ENCODE measurements at places on chromosomes 7 and 10.

GRCh38 chr7:69403169-69403568 is 195.1 kb upstream of the AUTS2 start:
- no peak for DNase-seq

DNA sequence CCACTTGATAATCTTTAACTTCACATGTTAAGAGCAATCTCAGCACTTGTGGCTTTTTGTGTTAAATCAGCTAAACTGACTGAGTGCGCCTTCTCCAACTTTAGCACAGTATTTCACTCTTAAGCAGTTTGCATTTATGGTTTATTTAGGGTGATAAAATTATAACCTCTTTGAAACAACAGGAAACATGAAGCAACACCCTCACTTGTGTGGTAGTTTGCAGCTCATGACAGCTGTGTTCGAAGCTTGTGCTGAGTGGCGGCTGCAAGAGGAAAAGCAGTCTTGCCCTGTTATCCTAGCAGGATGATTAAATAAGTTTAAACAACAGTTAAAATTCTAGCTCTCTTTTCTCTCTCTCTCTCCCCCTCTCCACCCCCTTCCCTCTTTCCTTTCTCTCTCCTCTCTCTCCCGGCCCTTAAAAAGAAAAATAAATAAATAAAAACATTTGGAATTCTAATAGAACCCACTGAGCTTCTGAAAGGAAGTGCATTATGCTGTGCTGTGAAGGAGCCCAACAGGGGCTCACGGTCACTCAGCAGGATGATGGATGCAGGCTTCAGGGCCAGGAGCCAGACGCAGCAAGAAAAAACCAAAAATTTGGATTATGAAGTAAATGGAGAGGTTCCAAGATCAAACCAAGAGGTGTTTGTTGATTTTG is 25.2 kb downstream of the OGDH start:
- DNase-seq = no peak

DNA sequence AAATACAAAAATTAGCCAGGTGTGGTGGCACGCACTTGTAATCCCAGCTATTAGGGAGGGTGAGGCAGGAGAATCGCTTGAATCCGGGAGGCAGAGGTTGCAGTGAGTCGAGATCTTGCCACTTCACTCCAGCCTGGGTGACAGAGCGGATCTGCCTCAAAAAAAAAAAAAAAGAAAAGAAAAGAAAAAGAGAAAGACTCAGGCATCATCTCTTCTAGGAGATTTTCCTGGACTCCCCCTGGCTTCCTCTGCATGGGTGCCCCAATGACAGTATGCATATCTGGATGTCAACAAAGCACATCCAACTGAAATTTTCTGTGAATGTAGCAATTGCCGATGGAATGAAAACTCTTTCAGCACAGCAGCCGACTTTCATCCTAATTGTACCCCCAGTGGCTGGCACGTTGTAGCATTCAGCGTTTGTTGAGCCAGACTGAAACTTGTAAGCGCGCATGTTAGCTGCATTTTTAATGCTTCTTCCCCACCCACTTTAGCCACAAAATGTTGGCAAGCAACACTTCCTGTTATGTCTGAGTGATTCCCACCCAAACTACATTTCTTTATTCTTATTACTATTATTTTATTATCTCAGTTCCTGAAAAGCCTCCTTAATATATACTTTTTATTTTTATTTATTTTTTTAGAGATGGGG is 70.2 kb downstream of the PRTFDC1 start:
- no peak for DNase-seq

DNA sequence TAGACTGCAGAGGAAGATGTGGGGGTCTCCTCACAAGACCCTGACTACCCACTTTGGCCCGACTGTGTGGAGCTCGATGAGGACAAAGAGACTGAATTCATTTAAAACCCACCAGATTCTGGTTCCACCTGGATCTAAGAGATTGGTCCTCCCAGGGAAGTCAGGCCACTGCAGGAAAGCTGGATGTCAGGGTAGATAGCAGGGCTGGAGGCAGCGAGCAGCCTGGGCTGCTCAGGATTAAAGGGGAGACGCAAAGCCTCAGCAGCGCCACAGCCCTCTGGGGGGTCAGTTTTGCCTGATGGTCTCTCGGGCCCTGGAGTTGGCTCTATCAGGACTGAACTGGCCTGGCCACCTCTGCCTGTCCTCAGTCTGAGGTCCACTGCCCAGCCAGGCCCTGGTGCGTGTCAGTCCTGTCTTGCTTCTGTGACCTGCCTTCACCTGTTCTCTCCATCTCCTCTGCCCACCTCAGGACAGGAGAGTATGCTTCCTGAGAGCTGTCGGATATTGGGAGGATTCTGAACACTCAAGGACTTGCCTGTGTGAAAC is 12.2 kb upstream of the KLRG2 start:
- DNase-seq = no peak

DNA sequence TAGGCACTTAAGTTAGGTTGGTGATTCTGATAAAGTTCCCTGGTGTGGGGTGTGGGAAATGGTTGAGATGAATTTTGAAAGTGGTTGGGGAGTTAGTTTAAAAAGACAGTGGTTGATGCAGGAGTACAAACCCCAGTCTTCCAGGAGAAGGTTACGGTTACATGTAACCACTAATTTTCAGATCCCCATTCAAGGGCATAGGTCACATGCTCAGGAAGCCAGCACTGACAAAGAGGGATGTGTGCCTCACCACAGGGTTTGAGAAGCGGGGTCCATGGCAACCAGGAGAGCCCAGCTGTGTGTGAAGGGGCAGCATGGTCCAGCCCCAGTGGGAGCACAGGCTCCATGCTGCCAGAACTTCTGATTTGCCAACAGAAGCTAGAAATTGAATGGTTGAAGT is 144.2 kb downstream of the MDFIC start:
- DNase-seq = no peak

DNA sequence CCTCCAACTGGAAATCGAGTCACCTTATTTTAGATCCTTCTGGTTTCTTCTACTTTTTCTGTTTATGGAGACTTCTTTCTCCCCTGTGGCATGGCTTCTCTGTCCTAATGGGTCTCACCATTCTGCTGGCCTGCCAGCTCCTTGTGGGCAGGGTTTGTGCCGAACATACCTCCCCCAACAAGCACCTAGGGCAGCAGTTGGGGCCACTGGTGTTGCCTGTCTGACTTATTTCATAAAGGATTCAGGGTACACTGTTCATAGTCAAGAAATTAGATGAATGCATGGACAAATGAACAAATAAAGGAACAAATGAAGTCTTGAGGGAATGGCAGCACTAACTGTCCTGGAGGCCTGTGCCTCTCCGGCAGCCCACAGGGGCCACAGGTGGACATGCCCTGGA is 55.6 kb upstream of the DOCK1 start:
- no peak for DNase-seq

- DNase-seq = no peak
Measured at GRCh38 chr10:99329554-99330346, 594 bp downstream of the CNNM1 start.

- no peak for DNase-seq
Measured at GRCh38 chr7:155731380-155731779, 80.9 kb downstream of the SHH start.

Measured in stimulated activated CD8-positive, alpha-beta memory T cell treated with anti-CD3 and anti-CD28 coated beads, Interleukin-15, amount 100 ng/mL, for 4 hours (primary cell).